Inflammatory macrophage treated with lipopolysaccharide for 1 hour (primary cell): ENCODE measurements at places on chromosomes 4 and X.
A peak's percentile ranks its signal among the peaks of the same experiment; 100 is the strongest.

- DNase-seq = no peak
Measured at GRCh38 chr4:75229806-75230570, 284.2 kb downstream of the RCHY1 start.

- DNase-seq = no peak
Measured at GRCh38 chr4:119321921-119322687, at the start of gene FABP2. Gene FABP2 (minus strand): TSS chr4:119322138. CDS start chr4:119322102, 36 bp downstream.

GRCh38 chrX:112841114-112841819, 636 bp upstream of the AMOT start:
- DNase-seq = peak; percentile 79

GRCh38 chr4:110208419-110208818, 10.0 kb upstream of the ELOVL6 start:
- DNase-seq = no peak

GRCh38 chr4:168693750-168694490, 197.1 kb downstream of the PALLD start:
- no peak for DNase-seq

DNA sequence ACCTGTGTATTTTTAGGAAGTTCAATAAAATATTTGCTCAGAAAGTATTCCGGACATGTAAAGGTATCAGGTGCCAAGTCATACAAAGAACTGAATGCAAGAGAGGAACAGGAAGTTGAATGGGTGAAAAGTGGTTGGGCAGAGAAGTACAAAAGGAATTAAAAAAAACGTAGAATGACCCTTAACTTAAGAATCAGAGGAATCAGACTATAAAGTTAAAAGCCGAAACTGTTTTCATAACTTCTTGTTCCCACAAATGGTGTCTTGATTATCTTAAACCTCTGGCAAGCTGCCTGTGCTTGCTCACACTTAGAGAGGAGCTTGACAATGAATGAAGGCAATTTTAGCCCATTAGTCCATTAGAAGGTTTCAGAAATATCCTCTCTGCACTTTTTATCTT, 81.6 kb upstream of the HHIP start:
- no peak for DNase-seq
